ENCODE measurements at places on chromosomes 5 and 9. TPM values are rescaled to one million over a fixed set of nuclear protein-coding genes. Genes with fewer than 3 reads are reported as not detected.

DNA sequence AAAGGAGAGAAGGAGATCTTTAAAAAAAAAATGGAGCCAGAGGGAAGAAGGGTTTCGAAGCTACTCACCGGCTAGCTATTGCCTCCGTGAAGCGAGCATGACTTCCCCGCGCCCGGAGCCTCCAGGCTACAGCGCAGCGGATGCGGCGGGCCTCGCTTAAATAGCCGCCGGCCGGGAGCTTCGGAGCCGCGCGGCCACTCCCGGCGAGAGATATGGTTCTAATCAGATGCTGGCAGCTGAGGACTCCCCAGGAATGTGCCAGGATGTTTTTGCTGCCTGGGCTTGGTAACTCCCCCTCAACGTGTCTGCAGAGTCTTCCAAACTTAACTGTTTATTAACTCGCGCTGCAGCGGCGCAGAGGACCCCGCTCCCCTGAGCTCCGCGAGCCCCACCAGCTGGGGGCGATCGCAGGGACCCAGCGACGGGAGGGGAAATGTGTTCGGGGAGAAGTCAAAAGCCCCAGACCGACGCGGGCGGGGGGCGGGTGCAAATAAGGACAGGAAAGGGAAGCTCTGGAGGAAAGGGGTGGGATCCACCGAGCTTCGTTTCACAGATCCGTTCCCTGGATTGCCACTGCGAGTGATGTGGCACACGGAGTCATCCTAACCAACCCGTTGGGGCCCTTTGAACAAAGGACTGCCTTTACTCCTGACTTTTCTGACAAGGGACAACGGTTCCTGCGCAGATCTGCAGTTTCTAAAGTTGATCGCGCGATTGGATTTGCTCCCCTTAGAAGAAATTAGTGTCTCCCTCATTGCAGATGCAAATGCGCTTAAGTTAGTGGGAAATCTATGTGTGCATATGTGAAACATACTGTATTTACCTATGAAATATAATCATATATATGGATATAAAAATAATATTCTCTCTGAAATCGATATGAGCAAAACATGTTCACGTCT is at the start of gene DAB2:
Gene DAB2, minus strand, starts transcription at position 245 of the 902 bp plus-strand sequence. CDS start 30,660 bp downstream, outside the sequence.
- peak; percentile 73 for DNase-seq

- peak; percentile 71 for DNase-seq
Measured at GRCh38 chr5:150272531-150272930, 17.0 kb downstream of the CAMK2A start.

DNA sequence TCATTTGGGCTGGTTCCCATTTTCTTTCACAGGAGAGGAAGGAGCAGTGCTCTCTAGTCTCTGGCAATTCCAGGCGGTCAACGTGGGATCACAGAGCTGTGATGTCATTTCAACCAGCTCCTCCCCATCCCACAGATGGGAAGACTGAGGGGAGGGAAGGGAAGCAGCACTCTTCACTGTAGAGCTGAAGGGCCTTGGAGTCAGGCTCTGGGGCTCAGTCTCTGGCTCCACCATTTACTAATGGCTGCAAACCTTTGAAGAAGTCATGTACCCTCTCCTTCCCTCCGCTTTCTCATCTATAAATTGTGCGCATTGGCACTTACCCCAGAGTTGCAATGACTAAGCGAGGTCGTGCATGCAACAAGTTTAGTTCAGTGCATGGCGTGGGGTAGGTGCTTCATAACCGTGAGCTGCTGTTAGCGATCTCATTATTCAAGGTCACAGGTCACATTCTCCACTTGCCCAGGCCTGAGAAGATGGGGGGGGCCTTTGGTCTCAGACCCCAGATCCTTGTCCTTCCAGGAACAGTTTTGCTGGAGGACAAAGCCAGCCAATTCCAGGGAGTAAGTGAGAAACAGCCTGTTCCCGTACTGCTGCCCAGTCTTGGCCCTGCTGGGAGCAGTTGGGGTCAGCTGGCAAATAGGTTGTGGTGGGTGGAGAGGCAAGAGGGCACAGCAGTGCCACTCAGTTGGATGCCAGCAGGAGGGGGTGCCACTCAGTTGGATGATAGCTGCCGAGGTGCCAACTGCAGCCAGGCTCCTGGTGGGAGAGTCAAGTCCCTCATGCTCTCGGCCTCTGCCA is 136.7 kb downstream of the RGS3 start:
- no peak for DNase-seq

DMRT2 gene
- not detected for total RNA-seq
